COLO829 (cell line): ENCODE measurements at places on chromosomes 11 and 22.

- DNase-seq, result peak; percentile 61
Observed at GRCh38 chr22:50190182-50190940, 4.6 kb downstream of the TRABD start.

DNA sequence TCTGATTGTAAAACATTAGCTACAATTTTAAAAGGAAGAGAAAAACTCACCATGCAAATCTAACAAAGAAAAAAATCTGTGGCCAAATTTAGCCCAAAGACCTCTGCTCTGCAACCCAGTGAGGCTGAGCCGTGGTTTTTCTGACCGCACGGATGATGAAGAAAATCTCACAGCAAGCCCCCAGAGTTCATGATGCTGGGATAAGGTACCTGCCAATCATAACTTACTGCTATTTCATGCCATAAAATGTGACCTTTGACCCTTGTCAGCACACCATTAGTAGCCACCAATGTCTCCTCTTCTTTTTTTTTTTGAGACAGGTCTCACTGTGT, 11.1 kb downstream of the CERK start:
- DNase-seq, result no peak

- no peak for DNase-seq
Observed at GRCh38 chr11:2702771-2703362, 3.1 kb upstream of the KCNQ1OT1 start.

DNA sequence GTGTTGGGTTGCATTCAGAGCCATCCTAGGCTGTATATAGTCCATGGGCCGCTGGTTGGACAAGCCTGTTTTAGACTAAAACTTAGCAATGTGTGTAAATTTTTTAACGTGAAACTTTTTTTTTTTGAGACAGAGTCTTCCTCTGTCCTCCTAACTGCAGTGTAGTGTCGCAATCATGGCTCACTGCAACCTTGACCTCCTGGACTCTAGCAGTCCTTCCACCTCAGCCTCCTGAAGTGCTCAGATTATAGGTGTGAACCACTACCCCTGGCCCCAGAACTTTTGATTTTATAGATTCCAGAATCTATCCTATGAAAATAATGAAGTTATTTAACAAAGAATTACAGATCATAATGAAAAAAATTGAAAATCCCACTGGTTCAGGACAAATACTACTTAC, 29.9 kb upstream of the PANX2 start:
- no peak for DNase-seq

GRCh38 chr11:271319-271715, 6.9 kb upstream of the NLRP6 start:
- no peak for DNase-seq

DNA sequence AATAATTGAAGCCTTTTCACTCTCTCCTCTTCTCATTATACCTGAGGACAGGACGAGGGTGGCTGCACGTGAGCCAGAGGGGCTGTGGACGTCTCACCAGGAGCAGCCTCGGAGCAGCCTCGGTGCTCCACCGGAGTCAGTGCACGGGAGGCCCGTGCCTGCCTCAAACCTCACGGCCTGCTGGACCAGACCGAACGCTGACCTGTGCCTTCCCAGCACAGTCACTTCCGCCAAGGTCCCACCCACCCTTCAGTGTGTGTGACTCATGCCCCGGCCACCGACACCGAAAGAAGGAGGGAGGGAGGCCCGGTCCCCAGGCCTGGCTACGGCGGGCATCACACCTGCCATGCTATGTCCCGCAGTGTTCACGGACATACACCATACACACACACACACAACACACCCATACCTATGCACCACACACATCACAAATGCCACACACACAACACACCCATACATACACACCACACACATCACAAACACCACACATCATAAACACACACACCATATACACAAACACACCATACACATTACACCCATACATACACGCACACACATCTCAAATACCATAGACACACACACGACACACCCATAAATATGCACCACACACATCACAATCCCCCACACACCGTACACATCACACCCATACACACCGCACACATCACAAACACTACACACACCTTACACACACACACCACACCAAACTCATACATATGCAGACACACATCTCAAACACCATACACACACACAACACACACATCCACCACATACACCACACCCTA, 1506.5 kb downstream of the TBC1D22A start:
- no peak for DNase-seq

- DNase-seq, result no peak
Observed at GRCh38 chr11:114148013-114148382, 88.5 kb downstream of the ZBTB16 start.

GRCh38 chr11:7046474-7047175, 26.3 kb downstream of the NLRP14 start:
- DNase-seq, result peak; percentile 3
